T-helper 22 cell (primary cell): ENCODE measurements at places on chromosomes 7 and 10.

DNA sequence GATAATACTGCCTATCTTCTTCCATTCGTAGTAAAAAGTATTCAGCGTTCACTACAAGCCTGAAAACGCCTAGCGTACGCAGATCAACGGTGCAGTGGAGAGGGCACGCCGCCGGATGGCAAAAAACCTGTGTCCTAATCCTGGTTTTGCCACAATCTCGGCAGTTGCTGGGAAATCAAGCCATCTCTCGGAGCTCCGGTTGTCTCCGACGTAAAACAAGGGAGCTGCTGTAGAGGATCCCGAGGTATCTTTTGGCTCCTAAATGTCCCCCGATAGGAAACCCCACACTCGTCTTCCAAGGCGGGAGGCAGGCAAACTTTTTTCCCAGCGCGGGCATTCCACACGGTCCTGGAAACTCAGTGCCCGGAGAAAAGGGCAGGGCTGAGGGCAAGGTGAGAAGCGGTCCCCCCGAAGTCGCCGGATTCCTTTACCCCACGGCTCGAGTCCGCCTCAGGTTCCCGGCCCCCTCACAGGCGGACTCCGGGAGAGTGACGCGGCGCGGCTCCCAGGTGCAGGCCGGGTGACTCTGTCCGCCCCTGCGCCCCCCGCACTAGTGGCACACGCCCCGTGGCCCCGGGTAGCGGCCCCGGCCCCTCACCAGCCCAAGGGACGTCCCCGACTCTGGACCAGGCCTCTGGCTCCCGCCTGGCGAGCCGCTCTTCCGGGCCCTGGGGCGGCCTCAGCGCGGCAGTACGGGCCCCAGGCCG lies 649 bp downstream of the IDE start:
- no peak for DNase-seq

DNA sequence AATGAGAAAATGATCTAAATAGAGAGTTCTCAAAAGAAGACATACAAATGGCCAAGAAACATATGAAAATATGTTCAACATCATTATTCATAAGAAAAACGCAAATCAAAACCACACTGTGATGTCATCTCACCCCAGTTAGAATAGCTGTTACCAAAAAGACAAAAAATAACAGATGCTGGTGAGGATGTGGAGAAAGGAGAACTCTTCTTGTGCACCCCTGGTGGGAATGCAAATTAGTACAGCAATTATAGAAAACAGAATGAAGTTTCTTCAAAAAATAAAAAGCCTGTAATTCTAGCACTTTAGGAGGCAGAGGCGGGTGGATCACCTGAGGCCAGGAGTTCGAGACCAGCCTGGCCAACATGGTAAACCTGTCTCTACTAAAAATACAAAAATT lies 199.3 kb downstream of the PARD3 start:
- no peak for DNase-seq

DNA sequence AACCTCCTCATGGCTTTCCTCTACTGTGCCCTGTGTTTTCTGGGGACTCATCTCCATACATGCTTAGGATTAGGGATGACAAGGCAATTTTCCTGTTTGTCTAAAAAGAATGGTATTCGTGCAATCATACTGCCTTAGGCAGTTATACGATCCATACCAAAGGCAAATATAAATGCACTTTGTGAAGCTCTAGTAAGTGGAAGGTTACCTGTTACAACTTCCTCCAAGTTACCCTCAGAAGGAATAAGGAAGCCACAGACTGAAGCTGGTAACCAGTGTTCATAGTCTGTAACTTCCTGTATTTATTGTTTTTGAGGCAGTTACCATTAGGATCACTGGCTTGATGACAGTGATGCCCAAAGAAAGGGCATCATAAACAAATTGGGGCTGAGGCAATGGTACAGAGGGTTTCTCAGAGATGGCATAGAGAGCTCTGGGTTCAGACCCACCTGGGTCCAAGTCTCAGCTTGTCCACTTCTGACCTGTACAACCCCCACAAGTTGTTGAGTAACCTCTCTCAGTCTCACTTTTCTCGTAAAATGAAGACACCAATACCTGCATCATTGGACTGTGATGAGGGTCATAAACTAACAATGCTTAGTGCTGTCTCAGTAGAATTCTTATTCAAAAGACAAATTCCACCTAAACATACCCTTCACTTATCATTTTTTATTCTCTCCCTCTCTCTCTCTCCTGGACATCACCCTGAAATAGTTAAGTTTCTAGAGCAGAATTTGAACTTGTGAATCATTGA lies 138.2 kb downstream of the ELMO1 start:
- DNase-seq: peak; percentile 1

DNA sequence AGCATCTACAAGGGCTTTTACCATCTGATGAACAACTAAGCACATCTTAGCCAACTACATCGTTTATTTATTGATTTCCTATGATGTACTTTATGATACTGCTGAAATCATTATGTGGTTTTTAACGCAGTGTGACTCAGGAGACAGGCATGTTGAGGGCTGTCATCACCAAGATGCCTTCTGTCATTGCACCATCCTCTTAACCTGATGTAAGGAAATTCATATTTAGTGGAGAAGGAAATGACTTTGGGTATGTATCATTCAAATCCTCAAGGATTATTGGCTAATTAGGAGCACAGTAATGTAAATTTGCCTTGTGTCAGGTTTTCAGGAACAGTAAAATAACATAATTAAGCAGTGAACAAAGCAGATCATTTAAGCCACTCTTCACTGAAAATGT lies 138.5 kb upstream of the MGMT start:
- DNase-seq: no peak

GRCh38 chr10:96767611-96768010 lies 47.3 kb upstream of the PIK3AP1 start:
- DNase-seq: no peak

DNA sequence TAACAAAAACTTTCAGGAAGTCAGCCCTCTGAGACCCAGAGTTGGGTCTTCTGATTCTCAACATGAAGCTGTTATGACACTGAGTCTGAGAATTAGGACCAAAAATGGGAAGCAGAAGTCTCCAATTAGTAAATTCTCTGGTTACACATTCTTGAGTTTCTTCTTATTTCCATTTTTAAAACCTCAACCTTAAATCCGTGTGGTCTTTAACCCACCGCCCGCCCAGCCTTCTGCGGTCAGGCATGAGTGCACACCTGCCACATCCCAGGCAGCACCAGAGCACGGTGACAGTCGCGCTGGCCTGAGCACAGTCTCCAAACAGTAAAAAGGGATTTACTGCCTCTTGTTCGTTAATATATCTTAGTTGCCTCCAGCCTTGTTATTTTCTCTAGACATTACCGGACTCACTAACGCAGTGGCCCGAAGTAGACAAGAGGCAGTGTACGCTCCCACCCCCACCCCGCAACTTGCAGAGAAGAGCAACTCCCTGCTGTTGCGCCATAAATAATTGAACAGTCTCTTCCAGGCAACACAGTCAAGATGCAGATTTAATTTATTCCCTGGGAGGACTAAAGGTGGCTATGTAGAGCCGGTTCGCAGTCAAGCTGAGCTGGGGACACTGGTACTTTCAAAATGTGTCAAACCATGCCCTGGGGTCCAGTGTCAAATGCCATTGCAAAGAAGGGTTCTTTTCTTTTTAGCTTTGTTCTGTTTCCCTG lies 147.0 kb upstream of the CELF2 start:
- no peak for DNase-seq

GRCh38 chr7:22052674-22053365 lies 107.1 kb upstream of the CDCA7L start:
- DNase-seq: no peak

DNA sequence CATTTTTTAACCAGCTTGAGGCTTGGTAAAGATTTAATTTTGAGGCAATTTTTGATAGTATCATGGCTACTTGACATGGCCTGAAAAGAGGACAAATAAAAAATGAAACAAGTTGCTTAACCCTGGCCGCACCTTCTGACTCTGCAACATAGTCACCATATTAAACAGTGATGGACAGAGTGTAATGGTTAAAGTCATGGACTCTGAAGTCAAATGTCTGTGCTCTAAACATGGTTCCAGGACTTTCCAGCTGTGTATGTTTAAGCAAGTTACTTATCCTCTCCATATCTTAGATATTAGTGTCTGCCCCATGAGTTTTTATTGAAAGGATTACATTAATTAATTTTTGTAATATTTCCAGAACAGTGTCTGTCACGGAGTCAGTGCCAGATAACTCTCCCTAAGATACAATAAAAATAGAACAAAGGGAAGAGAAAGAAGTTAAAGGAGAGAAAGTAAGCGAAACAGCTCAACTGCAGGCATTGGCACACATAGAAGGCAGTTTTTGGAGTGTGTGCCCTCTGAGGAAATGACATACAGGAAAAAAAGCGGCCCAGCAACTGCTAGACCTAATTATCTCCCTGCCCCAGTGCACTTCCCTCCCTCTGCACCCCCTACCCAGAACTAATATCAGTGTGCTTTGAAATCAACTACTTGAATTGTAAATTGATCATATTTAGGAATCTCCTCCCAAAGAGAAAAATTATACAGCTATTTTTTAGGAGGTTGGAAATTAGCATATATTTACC lies 65.3 kb downstream of the MACC1 start:
- DNase-seq: no peak

DNA sequence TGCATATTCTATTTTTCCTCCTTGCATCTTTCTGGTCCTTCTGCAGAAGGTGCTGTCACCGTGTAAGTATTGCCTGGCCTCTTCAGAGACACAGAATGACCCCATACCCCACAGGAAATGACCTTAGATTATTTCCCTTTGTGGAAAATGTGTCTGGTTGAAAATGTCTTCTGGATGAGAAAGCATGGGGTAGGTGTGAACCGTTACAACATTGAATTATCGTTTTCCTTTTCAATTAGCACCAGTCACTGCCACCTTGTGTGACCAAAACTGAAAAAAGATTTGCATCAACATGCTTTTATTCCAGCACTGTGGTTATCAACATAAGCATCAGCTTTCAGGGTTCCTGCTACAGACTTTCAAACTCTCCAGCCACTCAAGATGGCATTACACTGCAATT lies 58.0 kb upstream of the CELF2 start:
- no peak for DNase-seq

- DNase-seq: no peak
These were observed 129.0 kb downstream of the BICC1 start for GRCh38 chr10:58641708-58642107.

GRCh38 chr7:135186841-135187253 lies 16.3 kb upstream of the CYREN start:
- DNase-seq: no peak

GRCh38 chr10:68831961-68832455 lies 4.7 kb downstream of the STOX1 start:
- no peak for DNase-seq

GRCh38 chr10:92689663-92690210 lies at the start of gene HHEX:
Gene HHEX, plus strand, starts transcription at chr10:92689955. Its CDS starts 32 bp downstream, at chr10:92689987.
- DNase-seq: peak; percentile 18

DNA sequence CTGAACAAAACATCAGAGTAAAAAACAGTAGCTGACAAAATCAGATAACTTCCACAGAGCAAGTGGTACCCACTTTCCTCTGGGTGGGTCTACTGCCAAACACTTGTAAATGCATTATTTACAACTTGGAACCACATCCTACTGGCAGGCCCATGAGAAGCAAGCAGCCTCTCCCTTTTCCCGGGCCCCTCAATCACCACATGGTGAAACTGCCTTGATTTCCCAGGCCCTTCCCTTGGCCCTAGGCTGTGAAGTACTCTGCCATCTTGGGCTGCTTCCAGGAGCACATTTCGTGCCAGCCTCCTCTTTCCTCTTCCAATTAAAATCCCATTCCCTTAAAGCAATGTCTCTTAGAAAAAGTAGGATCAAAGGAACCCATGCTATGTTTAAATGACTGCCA lies 71.4 kb downstream of the CUZD1 start:
- no peak for DNase-seq

- DNase-seq: no peak
These were observed 265.8 kb upstream of the SEMA3D start for GRCh38 chr7:85452674-85453073.

GRCh38 chr10:85032981-85033380 lies 704.6 kb downstream of the CCSER2 start:
- no peak for DNase-seq

- DNase-seq: no peak
These were observed 85.9 kb upstream of the GATA3 start for GRCh38 chr10:7968510-7969112.

GRCh38 chr7:48040944-48041652 lies 5.8 kb downstream of the C7orf57 start:
- no peak for DNase-seq

DNA sequence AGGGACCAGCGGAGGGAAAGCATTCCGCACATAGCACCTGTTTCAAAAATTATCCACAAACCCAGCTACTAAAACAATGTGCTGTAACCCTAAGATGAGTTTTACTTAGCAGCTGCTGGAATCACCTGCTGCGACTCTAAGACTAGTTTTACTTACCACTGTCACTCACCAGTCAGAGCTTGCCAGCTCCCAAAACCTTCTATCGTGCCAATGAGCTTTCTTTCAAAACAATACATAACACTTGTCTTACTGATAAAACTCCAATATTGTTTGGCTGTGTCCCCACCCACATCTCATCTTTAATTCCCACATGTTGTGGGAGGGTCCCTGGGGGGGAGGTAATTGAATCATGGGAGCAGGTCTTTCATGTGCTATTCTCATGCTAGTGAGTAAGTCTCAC lies 18.4 kb downstream of the ST8SIA6 start:
- DNase-seq: no peak

DNA sequence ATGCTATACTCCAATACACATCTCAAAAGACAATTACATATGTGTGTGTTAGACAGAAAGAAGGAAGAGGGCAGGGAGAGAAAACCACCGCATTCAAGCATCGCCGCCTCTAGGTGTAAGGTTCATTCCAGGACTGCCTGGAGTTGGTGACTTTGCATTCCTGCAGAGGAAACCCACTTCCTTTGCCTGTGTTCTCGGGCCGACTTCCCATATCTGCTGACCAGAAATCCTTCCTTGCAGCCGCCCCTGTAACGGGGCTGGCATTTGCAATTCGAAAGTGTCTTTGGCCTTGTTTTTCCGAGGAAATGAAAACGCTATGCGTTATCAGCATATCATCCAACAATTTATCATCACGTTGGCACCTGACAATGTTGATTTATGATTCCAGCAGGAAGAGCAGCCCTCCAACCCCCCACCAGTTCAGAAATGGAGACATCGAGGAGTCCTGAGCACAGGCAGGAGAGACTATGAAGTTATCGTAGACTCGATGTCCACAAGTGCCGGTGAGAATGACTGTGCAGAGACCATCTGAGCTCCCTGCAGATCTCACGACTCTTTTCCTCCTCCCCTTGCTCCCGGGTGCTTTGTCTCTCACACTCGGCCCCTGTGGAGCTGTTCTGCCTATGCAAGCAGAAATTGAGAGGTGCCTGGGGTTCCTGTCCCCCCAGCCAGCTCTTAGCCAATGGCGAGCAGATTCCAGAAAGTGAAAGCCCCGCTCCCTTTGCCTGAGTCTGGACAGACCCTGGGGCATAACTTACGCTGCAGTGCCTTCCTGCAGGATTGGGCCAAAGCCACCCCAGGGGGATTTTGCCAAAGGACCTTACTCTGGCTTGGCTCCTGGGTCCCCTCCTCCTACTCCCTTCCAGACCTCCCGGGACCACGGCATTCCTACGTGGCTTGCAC lies 68.9 kb upstream of the FOXK1 start:
- DNase-seq: no peak

DNA sequence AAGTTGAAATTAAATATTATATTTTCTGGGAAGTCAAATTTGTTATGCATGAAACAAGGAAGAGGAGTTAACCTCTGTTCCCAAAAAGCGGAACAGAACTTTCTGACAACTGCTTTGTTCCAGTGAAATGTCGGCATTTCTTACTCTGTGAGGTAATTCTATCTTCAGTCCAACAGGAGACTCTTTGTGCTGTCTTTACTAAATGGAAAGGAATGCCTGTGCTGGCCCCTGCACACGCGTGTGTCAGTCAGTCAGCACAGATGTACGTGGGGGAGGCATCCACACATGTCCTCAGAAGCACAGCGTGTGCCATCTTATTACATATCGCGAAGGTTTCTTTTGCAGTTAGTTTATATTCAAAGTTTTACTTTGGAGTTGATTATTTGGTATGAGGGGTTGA lies 37.5 kb downstream of the NET1 start:
- DNase-seq: no peak
